ENCODE measurements at places on chromosomes 5 and 9.

- no peak for ATAC-seq
Measured at GRCh38 chr5:35369965-35370790, 139.9 kb upstream of the PRLR start.

DNA sequence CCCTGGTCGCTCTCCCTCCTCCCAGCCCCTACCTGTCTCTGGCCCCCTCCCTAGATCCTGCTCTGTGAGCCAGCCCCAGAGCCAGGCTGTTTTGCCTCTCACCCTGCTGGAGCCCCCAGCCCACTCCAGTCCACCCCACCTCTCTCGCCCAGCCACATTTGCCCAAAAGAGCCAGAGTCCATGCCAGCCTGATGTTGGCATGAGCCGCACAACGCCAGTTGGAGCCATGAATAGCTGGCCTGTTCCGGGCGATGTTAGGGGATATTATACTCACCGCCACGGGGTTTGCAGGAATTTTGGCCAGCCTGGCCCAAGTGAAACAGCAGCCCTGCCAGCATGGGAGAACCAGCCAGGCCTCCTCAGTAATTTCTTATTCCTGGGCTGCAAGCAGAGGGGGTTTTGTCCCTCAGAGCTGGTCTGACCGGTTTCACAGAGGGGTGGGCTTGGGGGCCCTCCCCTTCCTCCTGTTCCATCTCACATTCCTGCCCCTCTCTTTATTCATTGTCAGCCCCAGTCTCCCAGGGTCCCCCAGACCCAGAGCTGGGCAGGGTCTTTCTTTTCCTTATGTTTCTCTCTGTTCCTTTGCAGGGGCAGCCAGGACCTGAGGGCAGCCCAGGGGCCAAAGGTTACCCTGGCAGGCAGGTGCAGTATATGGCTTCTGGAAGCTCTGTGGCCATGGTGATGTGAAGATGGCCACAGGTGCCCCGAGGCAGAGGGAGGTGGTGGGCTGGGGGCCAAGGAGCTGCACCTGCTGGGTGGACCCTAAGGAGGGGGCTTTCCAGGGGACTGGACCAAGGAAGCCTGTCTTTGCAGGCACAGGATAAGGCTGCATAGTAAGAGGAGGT, 50.1 kb downstream of the COL27A1 start:
- no peak for ATAC-seq

DNA sequence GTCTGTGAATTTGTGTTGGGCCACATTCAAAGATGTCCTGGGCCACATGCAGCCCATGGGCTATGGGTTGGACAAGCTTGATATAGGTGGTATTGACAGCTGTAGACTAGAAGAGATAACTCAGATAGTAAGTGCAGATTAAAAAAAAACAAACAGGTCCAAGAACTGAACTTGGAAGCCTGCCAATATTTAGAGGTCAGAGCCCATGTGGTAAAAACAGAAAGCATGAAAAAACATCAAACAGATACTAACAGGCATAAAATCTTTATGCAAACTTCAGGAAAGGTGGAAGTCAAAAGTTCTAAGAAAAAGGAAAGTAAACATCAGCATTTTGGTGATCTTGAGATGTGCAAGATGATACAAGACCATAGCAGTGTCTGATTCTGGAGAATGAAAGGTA, 155.1 kb upstream of the NR4A3 start:
- no peak for ATAC-seq

GRCh38 chr5:26148569-26149107, 889.7 kb downstream of the CDH9 start:
- ATAC-seq, result no peak

- no peak for ATAC-seq
Measured at GRCh38 chr5:156682971-156683370, 167.1 kb upstream of the PPP1R2B start.

DNA sequence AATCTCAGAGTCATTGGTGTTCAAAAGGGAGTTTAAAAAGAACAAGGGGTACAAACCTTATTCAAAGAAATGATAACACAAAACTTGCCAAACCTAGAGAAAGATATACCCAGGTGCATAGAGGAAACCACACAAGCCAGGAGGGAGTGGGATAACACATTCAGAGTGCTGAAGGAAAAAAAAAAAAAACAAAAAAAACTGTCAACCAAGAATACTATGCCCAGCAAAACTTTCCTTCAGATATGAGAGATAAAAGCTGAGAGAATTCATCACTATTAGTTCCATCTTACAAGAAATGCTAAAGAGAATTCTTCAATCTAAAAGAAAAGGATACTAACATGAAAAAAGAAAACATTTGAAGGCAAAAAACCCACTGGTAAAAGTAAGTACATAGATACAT, 11.5 kb upstream of the TESK1 start:
- no peak for ATAC-seq

- peak; percentile 43 for ATAC-seq
Measured at GRCh38 chr5:141420855-141421488, at the start of gene PCDHGA11. Gene PCDHGA11, plus strand, starts transcription at chr5:141421051. Its CDS starts 177 bp downstream, at chr5:141421228.

DNA sequence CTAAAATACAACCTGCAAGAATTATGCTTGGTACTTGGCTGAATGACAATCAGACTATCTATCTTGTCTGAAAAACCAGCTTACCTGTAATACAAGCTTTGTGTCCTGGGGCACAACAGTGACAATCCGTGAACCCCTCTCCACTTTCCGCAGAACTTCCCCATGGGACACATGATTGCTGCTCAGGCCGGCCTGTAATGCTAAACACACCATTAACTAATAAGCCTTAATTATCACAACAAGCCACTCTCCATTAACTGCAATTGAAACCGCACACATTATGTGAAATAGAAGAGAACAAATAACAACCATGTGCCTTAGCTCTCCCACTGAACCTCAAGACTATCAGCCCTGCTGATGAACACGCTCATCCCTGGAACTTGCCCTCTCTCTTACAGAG, 33.7 kb downstream of the ELP1 start:
- no peak for ATAC-seq

DNA sequence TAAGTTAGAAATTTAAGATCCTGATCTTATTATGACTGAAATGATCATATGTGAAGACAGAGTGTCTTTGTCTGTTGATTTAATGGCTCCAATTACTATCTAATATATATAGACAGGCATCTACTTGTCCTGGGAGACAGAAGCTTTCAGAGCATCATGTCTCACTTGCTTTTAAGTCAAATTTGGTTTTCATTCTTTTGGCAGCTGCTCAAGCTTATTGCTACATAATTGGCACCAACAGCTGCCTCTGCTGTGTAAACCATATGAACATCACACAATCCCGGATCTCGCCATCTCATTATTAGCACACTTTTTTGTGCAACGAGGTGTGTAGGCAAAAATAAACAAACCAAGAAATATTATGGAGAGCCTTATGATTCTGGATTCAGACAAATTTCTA, 1717.9 kb downstream of the EFNA5 start:
- no peak for ATAC-seq

DNA sequence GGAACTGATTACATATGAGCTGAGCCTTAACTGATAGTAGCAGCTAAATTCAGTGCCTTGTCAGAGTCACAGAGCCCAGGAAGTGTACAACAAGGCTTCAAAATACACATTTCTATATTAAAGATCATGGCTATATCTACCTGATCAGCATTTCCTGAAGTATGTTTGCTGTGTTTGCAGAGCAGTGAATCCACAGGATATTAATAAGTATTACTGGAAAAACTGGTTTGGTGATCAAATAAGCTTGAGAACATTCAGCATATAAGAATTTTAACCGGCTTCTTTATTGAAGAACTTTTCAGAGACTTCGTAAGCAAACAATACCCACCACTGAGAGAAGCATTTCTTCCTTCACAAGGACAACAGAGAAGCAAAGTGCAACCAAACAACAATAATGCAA, 227.0 kb downstream of the ELAVL2 start:
- ATAC-seq, result no peak

GRCh38 chr5:68711293-68712200, 382.3 kb upstream of the SLC30A5 start:
- ATAC-seq, result no peak

- no peak for ATAC-seq
Measured at GRCh38 chr5:9381464-9381863, 164.4 kb downstream of the SEMA5A start.

- ATAC-seq, result no peak
Measured at GRCh38 chr5:132370971-132371602, 1.6 kb downstream of the SLC22A5 start.

DNA sequence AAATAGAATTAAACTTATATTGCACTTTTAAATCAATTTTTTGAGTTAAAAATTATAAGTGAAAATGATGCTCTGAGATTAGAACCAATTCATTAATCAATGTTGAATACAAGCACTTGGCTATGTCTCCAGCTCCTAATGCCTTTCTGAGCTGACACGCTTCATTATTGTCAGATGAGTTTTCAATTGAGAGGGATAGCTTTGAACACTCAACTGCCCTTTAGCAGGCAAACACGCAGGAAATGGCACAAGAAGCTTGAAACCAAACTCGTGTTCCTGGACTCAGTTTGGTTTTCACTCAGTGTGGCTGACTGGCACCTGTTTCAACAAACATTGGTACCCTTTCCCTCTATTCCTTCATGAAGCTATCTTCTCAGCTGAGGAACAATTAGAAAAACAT, 109.8 kb downstream of the MCTP1 start:
- ATAC-seq, result no peak

DNA sequence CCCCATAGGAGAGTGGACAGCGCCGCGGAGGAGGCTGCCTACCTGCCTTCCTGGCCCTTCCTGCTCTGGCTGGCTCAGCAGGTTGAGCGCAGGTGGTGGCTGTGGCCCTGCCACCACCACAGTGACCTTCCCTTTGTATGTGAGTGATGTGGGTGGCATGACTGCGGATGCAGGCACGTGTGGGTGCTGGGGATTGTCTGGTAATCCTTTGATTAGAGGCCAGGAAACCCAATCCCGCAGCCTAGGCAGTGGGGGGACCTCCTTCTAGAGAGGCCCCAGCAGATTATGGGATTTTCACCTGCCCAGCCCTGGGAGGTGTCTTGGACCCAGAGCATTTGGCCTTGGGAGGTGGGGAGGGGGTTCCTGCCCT, 16.5 kb downstream of the RXRA start:
- no peak for ATAC-seq

DNA sequence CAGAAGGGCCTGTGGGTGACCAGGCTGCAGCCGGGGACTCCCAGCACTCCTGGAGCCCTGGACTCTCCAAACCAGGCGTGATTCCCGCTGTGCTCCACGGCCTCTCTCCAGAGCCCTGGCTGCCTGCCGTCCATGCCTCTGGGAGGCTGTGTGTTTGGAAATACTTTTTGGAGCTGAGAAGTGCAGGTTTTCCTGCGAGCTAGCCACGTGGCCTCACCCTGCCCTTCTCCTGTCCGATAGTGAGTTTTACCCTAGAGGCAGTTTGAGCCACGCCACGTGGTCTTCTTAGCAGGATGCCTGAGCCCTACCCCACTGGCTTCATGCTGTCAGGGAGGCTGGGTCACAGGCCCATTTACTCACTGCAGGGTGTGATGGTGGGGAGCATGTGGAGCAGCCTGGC, 71.3 kb downstream of the COL5A1 start:
- peak; percentile 78 for ATAC-seq

- peak; percentile 91 for ATAC-seq
Measured at GRCh38 chr5:65062469-65063083, 293.8 kb downstream of the CWC27 start.

DNA sequence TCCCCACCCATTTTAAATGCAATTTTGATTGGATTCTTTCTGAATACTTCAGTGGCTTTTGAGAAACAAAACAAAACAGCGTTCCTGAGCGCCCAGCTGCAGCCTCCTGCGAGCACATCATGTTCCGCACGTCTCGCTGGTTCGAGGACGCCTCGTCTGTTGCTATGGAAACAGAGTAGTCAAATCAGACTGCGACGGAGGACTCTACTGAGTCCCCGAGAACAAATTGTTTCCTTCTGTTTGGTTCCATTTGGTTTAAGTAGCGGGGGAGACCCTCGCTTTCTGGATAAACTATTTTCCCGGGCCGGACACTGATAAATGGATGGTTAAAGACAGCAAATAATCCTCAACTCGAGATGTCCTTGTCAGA, 69.0 kb downstream of the SLC28A3 start:
- ATAC-seq, result peak; percentile 75

DNA sequence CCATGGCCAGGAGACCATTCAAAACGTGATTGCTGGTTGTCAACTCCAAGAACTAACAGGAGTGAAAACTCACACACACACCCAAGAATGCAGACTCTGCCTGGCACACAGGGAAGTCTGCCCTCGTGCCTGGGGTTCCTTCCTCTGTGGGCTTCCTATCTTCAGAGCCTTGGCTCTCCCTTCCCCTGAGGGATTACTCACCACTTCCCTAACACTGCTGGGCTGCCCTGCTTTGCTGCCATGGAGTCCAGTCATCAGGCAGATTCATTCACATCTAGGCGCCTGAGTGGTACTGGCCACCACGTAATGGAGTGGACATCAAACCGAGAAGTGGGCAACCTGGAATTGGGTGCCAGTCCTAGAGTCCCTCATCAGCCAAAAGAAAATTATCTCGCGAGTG, 76.4 kb upstream of the PRSS3 start:
- peak; percentile 36 for ATAC-seq

- ATAC-seq, result peak; percentile 65
Measured at GRCh38 chr9:131624636-131625507, 79.5 kb downstream of the PRRT1B start.

GRCh38 chr9:136264441-136265405, 19.1 kb upstream of the QSOX2 start:
- no peak for ATAC-seq

- ATAC-seq, result no peak
Measured at GRCh38 chr5:120255214-120255613, 208.9 kb upstream of the PRR16 start.

DNA sequence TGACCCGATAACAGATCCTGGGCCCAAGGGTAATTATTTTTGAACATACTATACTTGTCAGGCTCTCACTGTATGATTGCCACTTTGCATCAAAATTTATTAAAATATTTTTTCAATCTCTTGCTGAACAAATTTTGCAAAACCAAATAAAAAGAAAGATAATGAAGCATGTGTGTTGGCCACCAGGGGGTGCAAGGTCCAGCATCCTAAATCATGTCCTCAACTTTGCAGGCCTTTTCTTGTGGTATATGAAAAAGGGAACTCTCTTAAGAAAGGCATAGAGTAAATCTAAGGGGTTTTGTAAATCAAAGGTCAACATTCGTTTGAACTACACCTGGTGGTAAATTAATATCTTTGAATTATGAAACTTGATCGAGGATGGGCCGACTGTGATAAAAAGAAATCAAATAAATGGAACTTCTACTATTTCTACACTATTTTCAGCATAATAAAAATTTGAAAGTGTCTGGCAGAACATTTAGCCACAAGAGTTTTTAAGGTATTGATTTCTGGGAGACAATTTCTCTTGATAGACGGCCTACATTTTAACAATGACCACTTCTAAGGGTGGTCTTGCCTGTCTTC, 676.5 kb downstream of the DMRTA1 start:
- ATAC-seq, result no peak

DNA sequence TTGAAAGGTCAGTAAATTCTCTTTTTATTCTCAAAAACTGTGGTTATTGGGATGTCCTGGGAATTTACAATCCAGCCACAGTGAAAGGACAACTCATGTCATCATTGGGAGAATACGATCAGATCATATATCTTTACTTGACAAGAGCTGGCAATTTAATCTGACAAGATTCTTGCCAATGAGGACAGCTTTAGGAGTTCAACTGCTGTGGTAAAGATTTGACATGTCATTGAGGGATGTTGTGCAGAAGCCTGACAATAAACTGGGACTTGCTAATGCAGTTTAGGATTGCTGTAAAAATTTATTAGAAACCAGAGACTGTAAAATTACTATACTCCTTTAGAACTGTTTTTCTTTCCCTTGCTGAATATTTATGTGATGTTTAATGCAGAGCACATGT, 1131.0 kb downstream of the MAT2B start:
- no peak for ATAC-seq
